ENCODE measurements at places on chromosomes 4 and X.

DNA sequence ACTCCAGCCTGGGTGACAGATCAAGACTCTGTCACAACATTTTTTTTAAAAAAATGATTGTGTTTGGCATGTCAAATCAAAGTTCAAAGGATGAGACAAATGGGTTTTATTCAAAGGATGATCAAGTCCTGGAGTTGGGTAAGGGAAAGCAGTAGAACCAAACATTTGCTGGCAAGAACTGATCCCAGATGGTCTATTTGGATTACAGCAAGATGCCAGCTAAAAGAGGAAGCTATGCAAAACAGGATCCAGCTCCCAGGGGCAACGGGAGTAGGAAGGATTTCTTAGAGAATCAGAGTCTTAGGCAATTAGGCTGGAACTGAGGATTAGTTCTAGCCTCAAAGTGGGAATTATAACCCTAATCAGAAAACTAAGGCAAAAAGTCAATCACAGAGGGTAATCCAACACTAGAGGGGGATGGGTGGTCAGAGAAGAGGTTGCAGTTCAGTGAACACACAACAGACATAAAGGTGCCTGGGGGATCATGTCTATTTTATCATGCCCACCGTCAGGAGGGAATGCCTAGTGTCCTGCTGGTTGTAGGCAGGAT, 133.0 kb upstream of the PLS3 start:
- DNase-seq: no peak

- no peak for DNase-seq
Measured at GRCh38 chr4:140188975-140189374, 35.0 kb upstream of the MAML3 start.

- DNase-seq: no peak
Measured at GRCh38 chr4:117429061-117429460, 343.7 kb upstream of the TRAM1L1 start.

DNA sequence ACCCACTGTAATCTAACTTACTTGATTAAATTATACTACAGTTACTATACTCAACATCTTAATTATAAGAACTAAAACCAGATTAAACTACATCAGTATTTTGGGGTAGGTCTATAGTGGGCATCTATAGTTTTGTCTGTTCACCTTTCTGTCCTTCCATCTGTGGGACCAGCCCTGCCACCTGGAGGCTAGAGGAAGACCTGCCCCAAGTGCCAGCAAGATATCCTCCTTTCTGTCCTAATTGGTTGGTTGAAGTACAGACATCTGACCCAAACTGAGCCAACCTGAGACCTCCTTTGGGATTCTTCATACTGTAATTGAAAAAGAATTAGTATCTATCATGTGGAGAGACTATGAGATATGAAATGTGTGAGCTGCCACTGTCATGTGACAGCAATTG, 172.2 kb upstream of the TLL1 start:
- no peak for DNase-seq

DNA sequence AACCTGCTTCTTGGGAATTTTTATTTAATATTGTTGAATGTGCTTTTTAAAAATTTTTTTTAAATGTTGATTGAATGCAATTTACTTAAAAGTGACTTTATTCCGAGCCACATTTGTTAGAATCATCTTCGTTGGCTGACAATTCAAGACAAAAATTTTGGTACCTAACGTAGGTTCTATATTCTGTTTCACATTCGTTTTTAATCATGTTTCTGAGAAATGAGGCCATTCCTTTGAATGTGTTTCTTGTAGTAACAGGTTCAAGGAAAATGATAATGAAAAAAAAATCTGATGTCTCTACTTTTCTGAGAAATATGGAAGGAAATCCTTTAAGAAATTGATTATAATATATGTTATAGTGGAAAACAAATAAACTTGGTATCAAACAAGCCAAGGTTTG, 92.3 kb upstream of the DCLK2 start:
- DNase-seq: no peak
